MCF 10A (cell line): ENCODE measurements at places on chromosomes 7 and 10. TPM values are rescaled to one million over a fixed set of nuclear protein-coding genes. Genes with fewer than 3 reads are reported as not detected.

The SEMA3C gene
- total RNA-seq: 91.0 and 140 TPM in 2 replicates

The WAC gene
- total RNA-seq: 151 and 155 TPM in 2 replicates

DNA sequence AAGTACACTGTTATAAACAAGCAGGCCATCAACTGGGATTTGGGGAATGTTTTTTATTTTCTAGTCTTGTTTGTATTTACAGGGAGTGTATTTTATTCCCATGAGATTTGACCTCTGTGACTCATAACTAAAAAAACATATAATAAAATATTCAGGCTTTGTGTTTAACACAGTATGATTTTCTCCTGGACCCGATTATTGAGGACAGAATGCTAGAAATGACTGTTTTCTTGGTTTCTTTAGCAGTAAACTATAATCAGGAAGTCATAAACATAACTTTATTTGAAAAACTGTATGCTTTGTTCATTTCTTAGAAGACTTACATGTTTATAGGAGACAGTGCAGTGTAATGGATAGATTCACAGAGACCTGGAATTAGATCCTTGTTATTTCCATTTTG, 2.1 kb downstream of the NHLRC2 start:
- DNase-seq: peak; percentile 17

- no peak for DNase-seq
These were observed 16.9 kb downstream of the SSC4D start for GRCh38 chr7:76392531-76393115.
